ENCODE measurements at places on chromosomes 6 and 20. TPM values are rescaled to one million over a fixed set of nuclear protein-coding genes. Genes with fewer than 3 reads are reported as not detected.

Gene RBPJL
- not detected for total RNA-seq

Gene RAET1L
- not detected for total RNA-seq

Gene SEMG1
- total RNA-seq: not detected

Gene UTRN
- 180 TPM for total RNA-seq

Gene NR2E1
- total RNA-seq: not detected

Gene LY6G6D
- not detected for total RNA-seq

Gene SRPK1
- 46.8 TPM for total RNA-seq
